ENCODE measurements at places on chromosomes 2 and 18.

- DNase-seq, result no peak
Observed at GRCh38 chr2:166410828-166411472, 35.2 kb upstream of the SCN9A start.

GRCh38 chr2:23651187-23652080 lies 266.5 kb downstream of the KLHL29 start:
- peak; percentile 68 for DNase-seq

DNA sequence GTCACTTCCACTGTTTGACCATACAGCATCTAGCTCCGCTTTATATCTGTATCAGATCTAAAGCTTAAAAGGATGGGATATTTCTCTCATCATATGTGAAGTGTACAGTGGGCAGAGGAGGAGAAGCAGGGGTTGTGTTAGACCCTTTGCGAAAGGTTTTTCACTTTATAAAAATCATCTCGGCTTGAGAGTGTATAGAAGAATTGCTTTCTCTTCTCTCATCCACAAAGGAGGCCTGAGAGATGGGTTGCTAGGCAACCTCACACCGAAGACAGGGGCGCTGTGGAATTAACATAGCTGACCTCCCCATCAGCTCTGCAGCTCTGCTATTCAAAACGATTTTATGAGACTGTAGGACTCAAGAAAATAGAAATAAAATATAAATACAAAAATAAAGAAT lies 70.2 kb upstream of the GALNT3 start:
- DNase-seq, result no peak

- DNase-seq, result no peak
Observed at GRCh38 chr18:76568731-76569130, 73.7 kb upstream of the ZNF516 start.

DNA sequence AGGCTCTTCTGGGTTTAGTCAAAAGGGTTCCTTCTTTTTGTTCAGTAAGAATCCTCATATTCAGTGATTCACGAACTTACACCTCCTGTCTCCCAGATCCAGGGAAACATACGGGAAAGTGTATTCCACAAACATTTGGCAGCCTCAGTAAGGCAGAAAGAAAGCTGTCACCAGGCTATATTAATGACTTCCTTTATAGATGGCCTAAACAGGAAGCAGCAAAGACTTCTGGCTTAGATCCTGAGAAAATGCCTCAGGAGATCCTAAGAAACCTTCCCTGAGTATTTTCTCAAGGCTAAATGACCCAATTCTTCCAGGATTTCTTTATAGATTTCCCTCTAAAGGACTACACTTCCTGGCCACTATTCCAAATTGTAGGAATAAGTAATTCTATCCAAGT lies 1995.5 kb upstream of the CELF4 start:
- DNase-seq, result no peak

DNA sequence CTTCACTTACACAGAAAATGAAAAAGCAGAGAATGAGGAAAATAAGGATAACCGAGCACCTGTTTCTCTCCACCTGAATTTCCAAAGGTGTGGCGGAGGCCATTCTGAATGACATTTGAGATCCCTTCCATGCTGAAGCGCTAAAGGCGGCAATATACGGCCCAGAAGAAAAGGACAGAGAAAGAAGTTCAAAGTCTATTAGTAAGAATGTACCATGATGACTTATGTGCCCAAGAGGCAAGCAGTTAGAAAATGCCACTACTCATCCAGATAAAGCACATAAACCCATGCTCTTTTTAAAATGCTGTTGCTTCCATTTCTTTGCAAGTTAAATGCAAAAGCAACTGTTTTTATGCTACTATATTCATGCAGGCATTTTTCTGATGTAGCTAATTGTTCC lies 37.2 kb downstream of the FEZ2 start:
- no peak for DNase-seq

DNA sequence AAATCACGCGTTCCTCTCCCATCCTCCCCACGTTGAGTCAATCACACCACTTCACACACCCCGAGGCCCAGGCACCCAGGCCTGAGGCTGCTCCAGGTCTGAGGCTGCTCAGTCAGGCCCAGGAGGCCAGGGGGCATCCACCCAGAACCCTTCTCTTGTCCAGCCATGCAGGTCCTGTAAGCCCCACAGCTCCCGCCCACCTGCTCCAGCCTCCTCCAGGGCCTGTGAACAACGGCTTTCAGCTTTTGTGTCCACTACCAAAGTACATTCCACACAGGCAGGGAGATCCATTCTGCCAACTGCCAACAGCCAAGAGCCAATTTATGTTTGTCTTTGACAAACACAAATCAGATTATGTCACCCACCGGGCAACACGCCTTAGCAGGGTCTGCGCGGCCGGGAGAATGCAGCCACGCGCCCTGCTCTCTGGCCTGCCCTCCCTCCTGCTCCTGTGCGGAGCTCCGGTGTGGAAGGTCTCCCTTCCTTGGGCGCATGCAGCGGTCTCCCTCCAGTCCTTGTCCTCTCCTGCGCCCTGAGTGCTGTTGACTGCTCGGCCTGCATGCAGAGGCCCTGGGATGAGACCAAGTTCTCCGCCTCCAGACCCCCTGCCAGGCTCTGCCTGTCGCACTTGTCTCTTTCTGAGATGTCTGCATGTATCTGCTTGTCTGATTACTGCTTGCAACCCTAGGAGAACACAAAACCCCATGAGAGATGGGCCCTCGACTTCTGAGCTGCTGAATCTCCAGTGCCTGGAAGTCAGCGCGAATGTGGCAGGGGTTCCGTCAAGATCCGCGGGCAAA lies 146.6 kb downstream of the ZNF516 start:
- DNase-seq, result no peak

GRCh38 chr2:235234736-235235135 lies 259.1 kb upstream of the AGAP1 start:
- no peak for DNase-seq

DNA sequence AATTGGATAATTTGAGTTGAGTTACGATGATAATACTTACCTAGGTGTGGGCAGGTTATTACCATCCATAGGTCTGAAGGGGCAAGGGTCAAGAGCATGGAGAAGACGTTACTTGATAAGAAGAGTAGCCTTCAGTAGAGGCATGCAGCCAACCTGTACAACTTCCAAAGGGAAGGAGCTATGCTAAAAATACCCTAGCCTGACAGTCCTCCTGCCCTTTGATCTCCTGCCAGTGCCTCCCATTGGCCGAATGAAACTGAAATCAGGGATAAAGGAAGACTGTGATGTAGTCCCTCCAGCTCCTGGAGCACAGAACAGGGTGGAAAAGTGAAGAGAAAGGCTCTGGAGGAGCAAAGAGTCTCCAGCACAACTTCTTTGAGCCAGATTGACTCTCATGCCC lies 487.4 kb downstream of the ADCYAP1 start:
- DNase-seq, result no peak
